ENCODE measurements at places on chromosomes 1 and 21.

DNA sequence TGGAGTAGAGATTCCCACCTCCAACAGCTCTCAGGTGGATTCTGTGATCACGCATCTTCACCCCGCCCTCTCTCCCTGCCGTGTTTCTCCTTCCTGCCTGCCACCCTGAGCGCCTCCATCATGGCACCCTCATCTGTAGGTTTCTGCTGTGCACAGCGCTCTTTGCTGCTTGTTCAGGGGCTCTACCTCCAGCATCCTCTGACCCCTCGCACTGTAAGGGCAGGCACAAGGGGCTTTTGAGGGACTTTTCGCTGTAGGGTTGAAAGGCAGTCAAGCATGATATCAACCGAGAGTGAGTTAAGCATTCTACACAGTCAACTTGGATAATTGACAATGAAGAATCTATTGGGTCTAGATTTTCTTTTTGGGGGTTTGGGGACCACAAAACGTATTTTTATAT, 99.1 kb upstream of the GREM2 start:
- no peak for DNase-seq

GRCh38 chr1:201739080-201739479, 89.9 kb upstream of the IPO9 start:
- DNase-seq = no peak

DNA sequence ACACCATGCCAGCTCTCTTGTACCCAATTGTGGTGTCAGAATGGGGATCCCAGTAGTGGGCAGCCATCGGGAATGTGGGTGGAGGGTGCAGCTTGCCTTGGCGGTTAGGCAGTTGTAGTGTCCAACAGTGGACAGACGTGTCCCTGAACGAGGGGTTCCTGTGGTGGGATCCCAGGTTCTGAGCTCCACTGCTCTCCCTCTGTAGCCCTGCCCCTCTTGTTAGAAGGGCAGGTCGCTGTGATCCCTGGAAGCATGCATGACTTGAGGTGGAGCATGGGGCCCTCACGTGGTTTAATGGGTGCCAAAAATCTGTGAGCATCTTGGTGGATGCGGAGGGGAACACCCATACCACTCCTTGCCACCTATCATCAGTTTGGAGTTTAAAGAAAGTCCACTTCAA, 4.3 kb downstream of the GALNT2 start:
- no peak for DNase-seq

GRCh38 chr1:164058198-164058597, 500.8 kb upstream of the PBX1 start:
- no peak for DNase-seq

- DNase-seq = no peak
These were observed 54.4 kb downstream of the ADAMTS5 start for GRCh38 chr21:26912466-26912865.

GRCh38 chr1:13617108-13617507, 33.5 kb downstream of the PDPN start:
- no peak for DNase-seq

DNA sequence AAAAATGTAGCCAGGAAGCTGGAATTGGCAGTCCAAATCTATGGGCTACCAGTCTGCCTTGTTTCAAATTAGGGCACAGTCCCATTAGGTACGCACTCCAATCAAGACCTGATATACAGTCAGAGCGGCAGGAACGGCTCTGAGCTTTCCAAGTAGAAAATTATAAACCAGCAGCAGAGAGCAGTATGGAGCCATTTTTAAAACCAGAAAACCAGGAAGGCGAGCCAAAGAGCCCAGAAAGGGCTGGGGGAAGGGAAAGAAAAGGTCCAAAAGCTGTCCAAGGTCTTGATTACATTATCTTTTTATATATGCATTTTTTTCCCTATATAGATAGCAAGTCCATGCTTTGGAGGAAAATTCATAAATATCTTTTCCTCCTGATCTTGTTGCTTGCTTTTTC, 719.0 kb downstream of the RWDD3 start:
- no peak for DNase-seq

GRCh38 chr1:239386453-239387303, at the start of gene CHRM3:
Gene CHRM3, plus strand, starts transcription at chr1:239386568. Its CDS starts 520,884 bp downstream, at chr1:239907452.
- DNase-seq = peak; percentile 33

- no peak for DNase-seq
These were observed 23.3 kb upstream of the DPT start for GRCh38 chr1:168752171-168752832.

GRCh38 chr1:232923739-232924386, 26.5 kb upstream of the NTPCR start:
- peak; percentile 74 for DNase-seq

GRCh38 chr1:22329148-22329515, 122.5 kb upstream of the ZBTB40 start:
- no peak for DNase-seq

DNA sequence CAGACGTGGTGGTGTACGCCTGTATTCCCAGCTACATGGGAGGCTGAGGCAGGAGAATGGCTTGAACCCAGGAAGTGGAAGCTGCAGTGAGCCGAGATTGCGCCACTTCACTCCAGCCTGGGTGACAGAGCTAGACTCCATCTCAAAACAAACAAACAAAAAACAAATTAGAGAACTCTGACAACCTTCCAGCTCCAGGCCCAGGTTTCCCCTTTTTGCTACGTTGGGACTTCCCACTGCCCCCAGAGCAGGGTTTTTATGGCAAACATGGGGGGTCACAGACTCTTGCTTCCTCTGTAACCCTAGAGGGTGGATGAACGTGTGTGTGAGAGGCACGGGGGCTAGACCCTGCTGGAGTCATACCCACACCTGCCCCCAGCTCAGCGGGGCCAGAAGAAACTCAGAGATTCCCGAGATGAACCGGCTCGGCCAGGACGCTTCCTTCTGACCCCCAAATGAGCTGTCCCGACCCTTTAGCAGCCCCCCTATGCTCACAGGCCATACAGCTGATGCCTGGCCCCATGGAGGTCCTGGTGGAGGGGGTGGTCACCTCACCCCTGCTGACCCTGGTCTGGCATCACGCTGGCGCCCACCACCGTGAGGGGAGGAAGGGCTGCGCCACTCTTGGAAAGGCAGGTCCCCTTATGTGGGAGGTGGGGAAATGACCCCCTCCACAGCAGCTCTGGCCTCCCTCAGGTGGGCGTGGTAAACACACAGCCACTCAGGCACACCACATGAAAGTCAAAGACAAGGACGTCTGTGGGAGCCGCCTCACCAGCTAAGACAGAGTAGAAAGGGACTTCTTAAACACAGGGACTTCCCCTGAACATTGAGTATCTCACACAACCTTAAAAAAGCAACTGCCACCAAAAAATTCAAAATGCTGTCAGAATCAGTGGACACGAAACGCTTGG, 7.1 kb downstream of the GPR157 start:
- DNase-seq = peak; percentile 24

DNA sequence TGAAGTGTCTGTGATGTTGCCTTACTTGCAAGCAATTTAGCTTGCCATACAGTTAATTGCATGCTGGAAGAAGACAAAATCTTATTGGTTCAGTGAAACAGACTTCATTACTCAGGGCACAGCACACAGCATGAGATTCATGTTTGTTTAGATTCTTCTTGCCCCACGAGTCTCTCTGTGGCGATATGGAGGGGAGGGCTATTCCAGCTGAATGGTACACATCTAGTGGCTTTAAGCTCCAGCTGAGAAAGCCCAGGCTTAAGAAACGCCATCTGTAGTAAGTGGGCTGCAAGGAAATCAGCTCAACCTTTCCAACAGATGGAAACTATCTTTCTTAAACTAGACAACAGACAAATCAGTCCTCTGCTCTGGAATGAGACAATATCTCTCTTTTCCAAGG, 1022.0 kb downstream of the NCAM2 start:
- no peak for DNase-seq

DNA sequence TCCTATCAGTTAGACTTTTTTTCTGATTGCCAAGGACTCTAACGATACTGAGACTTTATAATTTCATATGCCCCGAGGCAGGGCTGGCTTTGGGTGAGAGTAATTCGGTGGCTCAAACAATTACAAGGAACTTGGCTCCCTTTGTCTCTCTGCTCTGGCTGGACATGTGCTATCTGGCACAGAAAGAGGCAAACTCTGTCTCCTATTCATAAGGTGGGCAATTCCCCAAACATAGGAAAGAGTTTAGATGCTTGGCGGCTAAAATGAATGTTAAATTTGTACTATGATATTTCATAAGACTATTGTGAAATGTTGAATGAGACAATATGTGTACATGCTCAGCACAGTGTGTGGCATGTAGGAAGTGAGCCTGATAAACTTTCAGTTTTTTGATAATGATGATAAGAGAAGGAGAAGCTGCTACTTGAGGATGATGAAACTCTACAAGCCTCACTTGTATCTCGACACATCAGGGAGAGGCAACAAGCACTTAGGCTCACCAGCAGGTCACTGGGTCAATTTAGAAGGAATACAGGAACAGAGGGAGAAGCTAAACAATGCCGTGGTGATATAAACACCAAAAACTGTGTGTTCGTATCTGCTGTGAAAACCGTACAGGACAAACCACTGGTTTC, 12.6 kb upstream of the NTPCR start:
- no peak for DNase-seq

- no peak for DNase-seq
These were observed 5.1 kb downstream of the LAMB3 start for GRCh38 chr1:209647156-209647555.

GRCh38 chr1:55214934-55215193, 300 bp downstream of the USP24 start:
- no peak for DNase-seq

DNA sequence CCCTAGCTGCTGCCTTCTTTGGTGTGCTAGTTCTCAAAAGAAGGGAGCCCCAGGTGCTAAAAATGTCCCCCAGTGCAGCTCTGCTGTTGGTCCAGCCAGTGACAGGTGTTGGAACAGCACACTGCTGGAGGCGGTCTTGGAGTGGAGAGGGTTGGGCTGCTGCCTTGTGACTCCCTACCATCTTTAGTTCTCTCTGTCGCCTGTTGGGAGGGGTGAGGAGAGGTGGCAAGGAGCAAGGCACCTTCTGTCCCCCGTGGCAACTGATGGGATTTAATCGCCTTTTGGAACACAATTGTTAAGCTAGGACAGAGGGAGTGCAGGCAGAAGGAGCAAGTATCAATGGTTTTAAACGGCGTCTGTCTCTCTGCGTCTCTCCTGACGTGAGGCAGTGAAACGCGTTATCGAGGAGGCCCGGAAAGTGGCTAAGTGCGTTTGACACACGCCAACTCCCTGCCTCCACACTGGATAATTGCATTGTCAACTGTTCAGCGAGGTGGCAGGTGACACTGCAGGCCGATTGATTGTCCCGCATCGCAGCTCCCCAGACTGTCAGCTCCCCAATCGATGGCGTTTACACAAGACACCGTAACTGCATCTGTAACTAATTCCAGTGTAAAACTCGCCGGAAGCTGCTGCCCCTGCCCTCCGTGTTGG, 34.0 kb downstream of the TMEM53 start:
- DNase-seq = no peak

- no peak for DNase-seq
These were observed 1.6 kb downstream of the WNT2B start for GRCh38 chr1:112510340-112510739.

GRCh38 chr21:35348686-35349085, 299.6 kb upstream of the RUNX1 start:
- no peak for DNase-seq

DNA sequence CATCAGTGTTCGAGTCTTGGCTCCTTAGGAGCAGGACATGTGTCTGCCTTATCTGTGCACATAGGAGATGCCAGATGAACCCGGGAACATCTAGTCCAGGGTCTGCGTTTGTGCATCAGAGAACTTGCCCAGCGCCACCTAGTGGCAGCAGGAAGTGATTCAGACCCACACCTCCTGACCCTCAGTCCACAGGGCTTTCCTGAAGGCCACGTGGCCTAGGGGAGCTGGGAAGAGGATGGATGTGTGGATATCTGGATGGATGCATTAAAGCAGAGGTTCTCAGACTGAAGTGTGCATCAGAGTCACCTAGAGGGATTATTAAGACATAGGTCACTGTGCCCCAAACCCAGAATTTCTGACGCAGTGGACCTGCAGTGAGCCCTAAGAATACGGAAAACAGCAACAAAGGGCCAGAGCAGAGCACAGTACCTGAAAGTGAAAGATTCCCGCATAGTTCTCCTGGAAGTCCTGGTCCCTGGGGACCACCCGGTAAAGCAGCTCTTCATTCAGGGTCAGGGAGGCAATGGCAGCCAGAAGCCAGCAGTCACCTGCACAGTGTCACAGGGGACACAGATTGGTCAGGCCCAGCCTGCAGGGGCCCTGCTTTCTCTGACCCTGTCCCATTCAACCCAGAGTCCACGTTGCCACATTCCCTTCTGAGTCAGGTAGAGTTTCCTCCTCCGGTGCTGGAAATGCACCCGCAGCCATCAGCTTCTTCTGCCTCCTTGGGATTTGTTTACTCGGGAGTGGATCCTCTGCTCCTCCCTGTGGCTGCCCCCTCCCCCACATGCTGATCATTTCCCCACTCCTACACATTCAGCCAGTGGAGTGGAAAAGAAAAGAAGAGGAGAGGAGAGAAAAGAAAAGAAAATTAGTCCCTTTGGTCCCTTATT, 37.0 kb downstream of the CAPN8 start:
- peak; percentile 40 for DNase-seq

DNA sequence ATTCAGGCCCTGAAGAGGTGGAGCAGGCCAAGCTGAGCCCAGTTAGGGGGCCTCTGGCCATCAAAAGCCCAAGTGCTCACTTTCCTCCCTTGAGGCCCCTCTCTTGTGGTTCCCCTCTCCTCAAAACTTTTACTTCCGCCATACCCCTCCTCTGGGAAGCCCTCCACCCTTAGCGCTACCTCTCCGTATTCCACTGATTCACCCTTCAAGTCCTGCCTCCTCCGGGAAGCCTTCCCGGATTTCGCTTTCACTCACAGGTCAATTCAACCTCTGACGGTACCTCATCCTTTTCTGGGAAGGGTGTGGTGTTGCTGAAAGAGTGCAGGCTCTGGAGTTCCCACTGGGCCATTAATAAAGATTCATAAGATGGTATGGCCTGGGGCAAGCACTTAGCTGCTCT, 19.1 kb downstream of the SPOCD1 start:
- no peak for DNase-seq

DNA sequence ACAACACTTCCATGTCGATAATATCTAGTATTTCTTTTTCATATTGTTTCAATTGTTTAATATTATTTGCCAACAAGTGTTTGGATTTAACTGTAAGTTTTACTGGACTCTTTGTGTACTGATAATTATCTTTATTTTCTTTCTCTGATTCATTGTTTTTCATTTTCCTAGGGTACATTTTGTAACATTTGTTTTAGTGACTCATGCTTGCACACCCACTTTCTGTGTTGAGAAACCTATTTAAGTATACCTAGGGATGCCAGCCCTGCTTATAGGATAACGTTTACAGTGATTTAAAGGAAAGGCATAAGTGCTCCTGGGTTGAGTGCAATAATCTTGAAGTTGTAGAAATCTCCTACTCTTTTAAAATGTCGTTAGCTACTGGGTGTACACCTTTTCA, 1386.0 kb upstream of the ADGRL4 start:
- no peak for DNase-seq
